ENCODE measurements at places on chromosomes 7 and 10.

DNA sequence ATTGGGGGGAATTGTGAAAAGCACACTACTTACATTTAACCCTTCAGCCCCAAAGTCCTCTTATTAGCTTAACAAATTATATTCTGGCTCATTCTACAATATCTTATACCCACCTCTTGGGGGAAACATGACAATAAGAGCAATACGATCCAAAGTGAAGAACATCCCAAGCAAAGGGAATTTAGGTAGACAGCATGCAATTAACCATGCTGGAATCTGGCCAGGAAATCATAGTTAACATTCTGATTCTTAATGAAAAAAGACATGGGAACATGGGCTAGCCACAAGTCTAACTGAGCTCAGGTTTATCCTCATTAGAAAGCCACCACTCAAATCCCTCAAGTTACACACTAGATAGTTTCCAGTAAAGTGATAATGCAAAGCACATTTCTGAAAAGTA is 241.9 kb upstream of the SLC26A5 start:
- H3K27me3 ChIP-seq: no peaks in the 10 kb centered on the region
- no peaks in the 10 kb centered on the region for H3K36me3 ChIP-seq
- H3K4me3 ChIP-seq: no peak overlapping the region
- H3K27ac ChIP-seq: no peak overlapping the region
- DNase-seq: no peak

- H3K27ac ChIP-seq: no peak overlapping the region
- no peaks in the 10 kb centered on the region for H3K36me3 ChIP-seq
- peaks cover 2% of the 10 kb centered on the region for H3K4me1 ChIP-seq
- no peak overlapping the region for H3K4me3 ChIP-seq
These were observed 64.4 kb downstream of the DNAJB9 start for GRCh38 chr7:108634036-108634435.

DNA sequence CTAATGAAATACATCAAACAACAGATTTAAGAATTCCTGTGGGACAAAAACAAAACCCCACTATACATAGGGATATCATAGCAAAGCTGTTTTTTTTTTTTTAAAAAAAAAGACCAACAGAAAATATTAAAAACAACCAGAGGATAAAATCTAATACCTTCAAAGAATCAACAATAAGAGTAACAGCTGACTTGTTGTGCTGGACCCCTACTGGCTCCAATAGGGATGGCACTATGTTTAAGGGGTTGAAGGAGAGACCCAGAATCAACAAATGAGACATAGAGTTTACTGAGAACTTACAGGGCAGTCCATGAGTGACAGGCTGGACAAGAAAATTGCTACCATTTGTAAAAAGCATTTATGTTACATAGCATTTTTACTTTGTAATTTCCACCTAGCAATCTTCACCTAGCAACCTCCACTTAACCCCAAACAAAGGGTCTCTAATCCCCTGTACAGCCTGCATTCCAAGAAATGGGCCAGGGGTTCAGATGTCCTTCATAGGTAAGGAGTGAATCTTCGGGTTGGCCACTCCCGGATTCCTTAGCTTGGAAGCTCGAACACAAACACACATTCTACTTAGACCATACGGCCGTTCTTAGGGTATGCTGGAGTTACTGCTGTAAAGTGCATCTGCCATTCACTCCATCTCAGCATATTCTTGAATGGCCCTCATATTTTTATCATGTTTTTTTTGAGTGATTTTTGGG is 25.8 kb downstream of the ASZ1 start:
- DNase-seq: no peak
- H3K4me1 ChIP-seq: peaks cover 5% of the 10 kb centered on the region
- H3K36me3 ChIP-seq: no peaks in the 10 kb centered on the region

DNA sequence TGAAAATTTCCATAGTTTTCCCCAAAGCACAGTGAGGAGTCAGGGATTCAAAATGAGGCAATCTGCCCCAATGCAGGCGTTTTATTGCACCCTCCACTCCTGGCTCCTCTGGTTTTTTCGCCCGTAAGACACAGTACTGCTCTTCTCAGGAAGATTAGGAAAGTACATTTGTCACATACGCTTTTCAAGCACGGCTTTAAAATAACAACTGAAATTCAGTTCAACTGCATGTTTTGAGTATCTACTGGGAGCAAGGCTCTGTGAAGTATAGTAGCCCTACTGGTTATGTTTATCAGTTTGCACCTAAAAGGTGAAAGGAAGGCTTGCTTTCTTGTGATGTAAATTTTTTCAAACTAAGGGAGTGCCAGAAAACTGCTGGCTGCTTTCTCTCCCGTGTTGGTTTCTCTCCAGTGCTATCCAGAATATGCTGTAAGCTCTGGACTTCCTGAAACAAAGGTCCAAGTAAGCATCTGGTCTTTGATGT is 1.9 kb upstream of the SGMS1 start:
- no peaks in the 10 kb centered on the region for H3K27me3 ChIP-seq
- H3K36me3 ChIP-seq: no peaks in the 10 kb centered on the region
- peaks cover 70% of the 10 kb centered on the region for H3K4me1 ChIP-seq
- H3K27ac ChIP-seq: peak overlapping the region; percentile 100
- peak overlapping the region; percentile 86 for H3K4me3 ChIP-seq

DNA sequence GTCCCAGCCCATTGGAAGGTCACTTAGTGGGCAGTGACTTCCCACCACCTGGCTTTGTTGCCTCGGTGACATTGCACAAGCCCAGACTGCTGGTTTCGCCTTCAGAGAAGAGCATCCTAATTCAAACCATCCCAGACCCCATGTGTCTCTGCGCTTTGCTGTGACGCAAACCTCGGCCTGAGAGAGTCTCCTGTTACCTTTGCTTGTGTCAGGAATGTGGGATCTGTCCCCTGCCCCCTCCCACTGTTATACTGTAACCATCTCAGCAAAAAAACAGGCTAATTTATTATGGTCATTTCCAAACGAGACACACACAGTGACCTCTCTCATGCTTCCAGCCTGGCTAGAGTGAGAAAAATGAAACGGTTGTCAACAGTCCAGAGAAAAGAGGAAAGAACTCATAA is 25.0 kb upstream of the AQP1 start:
- peaks cover 18% of the 10 kb centered on the region for H3K4me1 ChIP-seq
- H3K36me3 ChIP-seq: no peaks in the 10 kb centered on the region
- H3K4me3 ChIP-seq: no peak overlapping the region
- no peaks in the 10 kb centered on the region for H3K27me3 ChIP-seq
- H3K27ac ChIP-seq: no peak overlapping the region

- H3K36me3 ChIP-seq: peaks cover 8% of the 10 kb centered on the region
- no peak overlapping the region for H3K4me3 ChIP-seq
- no peaks in the 10 kb centered on the region for H3K27me3 ChIP-seq
- no peak overlapping the region for H3K27ac ChIP-seq
- peaks cover 17% of the 10 kb centered on the region for H3K4me1 ChIP-seq
These were observed 362.4 kb downstream of the LRMDA start for GRCh38 chr10:75793848-75794247.

DNA sequence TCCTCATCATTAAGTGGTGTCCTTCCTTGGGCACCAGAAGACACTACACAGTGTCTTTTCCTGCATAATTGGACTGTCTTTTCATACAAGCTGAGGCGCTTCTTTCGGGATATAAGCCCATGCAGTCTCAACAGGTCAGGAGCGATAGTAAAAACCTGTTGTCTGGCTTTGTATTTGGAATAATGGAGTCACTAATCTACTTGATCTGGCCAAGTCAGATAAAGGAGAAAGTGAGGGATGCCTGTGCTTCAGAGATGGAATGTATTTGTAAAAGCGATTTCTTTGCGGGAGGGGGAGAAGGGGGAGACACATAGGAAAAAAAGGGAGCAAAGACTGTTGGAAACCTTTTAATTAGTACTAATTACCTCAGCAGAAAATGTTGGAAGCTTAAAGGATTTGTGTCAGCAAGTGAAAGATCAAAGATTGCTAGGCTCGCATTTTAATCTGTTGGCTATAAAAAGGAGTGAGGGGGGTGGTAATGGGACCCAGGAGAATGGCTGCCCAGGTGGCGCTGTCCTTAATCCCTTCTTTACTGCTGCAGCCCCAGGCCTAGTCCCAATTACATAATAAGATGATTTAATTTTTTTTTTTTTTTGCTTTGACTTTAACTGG is 581.4 kb downstream of the LRMDA start:
- peaks cover 2% of the 10 kb centered on the region for H3K27me3 ChIP-seq
- H3K4me3 ChIP-seq: no peak overlapping the region
- peaks cover 25% of the 10 kb centered on the region for H3K4me1 ChIP-seq
- no peak overlapping the region for H3K27ac ChIP-seq
- DNase-seq: no peak

- H3K4me1 ChIP-seq: no peaks in the 10 kb centered on the region
- H3K27me3 ChIP-seq: no peaks in the 10 kb centered on the region
- no peak overlapping the region for H3K27ac ChIP-seq
- no peak overlapping the region for H3K4me3 ChIP-seq
- H3K36me3 ChIP-seq: no peaks in the 10 kb centered on the region
- DNase-seq: no peak
These were observed 31.7 kb downstream of the MKX start for GRCh38 chr10:27713941-27714340.

GRCh38 chr7:134396031-134396430 is 62.9 kb downstream of the AKR1B1 start:
- no peak overlapping the region for H3K27ac ChIP-seq
- no peaks in the 10 kb centered on the region for H3K27me3 ChIP-seq
- H3K4me3 ChIP-seq: no peak overlapping the region

DNA sequence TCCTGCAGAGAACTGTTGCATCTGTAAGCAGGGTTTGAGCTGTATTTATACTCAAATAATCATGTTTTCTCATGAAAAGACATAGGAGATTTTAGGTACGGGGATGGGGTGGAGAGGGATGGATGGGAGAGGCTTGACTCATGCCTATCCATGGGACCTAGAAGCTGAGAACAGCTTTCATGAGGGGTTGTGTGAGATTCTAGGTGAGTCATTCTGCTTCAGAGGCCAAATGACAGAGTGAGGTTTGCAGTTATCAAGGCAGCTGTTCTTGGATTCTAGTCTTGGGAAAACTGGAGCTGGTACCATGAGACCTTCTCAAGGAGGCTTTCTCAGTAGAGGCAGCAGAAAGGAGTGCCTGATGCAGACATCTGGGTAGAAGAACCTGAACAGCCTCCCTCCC is 746.9 kb downstream of the TYW1 start:
- H3K36me3 ChIP-seq: peaks cover 3% of the 10 kb centered on the region
- no peaks in the 10 kb centered on the region for H3K27me3 ChIP-seq
- 0 out of 2 replicates have a peak, but pooled peaks cover 5% of the 10 kb centered on the region for H3K4me1 ChIP-seq
- H3K4me3 ChIP-seq: no peak overlapping the region
- DNase-seq: no peak
- H3K27ac ChIP-seq: no peak overlapping the region

GRCh38 chr7:150952331-150953050 is 25.6 kb downstream of the KCNH2 start:
- peaks cover 4% of the 10 kb centered on the region for H3K36me3 ChIP-seq
- DNase-seq: no peak
- H3K4me1 ChIP-seq: peaks cover 30% of the 10 kb centered on the region
- H3K27ac ChIP-seq: no peak overlapping the region
- H3K27me3 ChIP-seq: peaks cover 6% of the 10 kb centered on the region
- H3K4me3 ChIP-seq: no peak overlapping the region

DNA sequence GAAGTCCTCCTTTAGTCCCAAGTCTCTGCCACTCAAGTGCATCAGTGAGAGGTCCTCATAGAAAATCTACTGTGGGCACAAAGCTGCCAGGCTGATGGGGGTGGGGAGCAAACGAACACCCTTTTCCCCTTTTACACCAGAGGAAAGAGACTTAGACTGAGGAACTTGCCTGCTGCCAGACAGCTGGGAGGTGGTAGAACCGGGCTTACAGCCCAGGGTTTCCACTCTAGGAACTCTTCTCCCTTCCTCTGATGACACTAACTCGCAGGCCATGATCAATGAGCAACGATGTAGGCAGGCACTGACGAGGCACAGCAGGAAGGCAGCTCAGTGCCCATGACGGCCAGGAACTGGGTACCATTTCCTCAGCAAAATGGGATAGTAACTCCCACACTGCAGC is 11.0 kb upstream of the SH2D4B start:
- 0 out of 2 replicates have a peak, but pooled peaks cover 2% of the 10 kb centered on the region for H3K36me3 ChIP-seq
- no peaks in the 10 kb centered on the region for H3K27me3 ChIP-seq
- DNase-seq: no peak
- H3K4me3 ChIP-seq: no peak overlapping the region
- H3K4me1 ChIP-seq: peaks cover 24% of the 10 kb centered on the region

GRCh38 chr7:14339861-14340260 is 350.4 kb upstream of the ETV1 start:
- H3K27me3 ChIP-seq: no peaks in the 10 kb centered on the region
- no peaks in the 10 kb centered on the region for H3K36me3 ChIP-seq
- DNase-seq: no peak
- no peak overlapping the region for H3K4me3 ChIP-seq

DNA sequence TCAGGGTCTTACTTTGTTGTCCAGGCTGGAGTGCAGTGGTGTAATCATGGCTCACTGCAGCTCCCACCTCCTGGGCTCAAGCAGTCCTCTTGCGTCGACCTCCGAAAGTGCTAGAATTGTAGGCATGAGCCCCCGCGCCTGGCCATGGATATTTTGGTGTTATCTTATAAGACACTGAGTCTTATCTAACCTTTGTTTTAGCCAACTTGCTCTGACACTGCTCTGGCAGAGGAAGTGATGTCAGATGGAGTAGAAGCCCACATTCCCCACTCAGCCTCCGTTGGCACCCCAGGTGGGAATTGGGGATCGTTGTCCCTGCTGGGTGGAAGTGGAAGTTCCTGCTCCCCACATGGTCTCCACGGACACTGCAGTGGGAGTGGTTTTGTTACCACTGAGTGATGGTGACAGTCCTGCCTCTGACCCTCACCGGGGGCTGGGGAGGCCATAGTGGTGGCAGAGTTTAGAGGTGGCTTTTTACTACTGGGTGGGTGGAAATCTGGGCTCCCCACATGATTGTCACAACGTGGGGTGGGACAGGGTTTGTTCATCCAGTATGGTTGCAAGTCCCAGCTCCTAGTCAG is 98.9 kb downstream of the ANKRD61 start:
- no peak overlapping the region for H3K27ac ChIP-seq
- H3K36me3 ChIP-seq: peaks cover 26% of the 10 kb centered on the region
- H3K27me3 ChIP-seq: no peaks in the 10 kb centered on the region
- no peak for DNase-seq
- no peaks in the 10 kb centered on the region for H3K4me1 ChIP-seq

- H3K4me3 ChIP-seq: no peak overlapping the region
- no peak overlapping the region for H3K27ac ChIP-seq
- H3K4me1 ChIP-seq: peaks cover 15% of the 10 kb centered on the region
- no peak for DNase-seq
- H3K27me3 ChIP-seq: no peaks in the 10 kb centered on the region
These were observed 11.4 kb downstream of the TCAF1 start for GRCh38 chr7:143890558-143890957.

GRCh38 chr7:83267141-83267631 is 104.5 kb upstream of the PCLO start:
- H3K36me3 ChIP-seq: no peaks in the 10 kb centered on the region
- H3K4me1 ChIP-seq: peaks cover 9% of the 10 kb centered on the region
- H3K4me3 ChIP-seq: no peak overlapping the region
- H3K27ac ChIP-seq: 0 out of 2 replicates have a peak overlapping the region, but pooled peaks have one; percentile 12
- H3K27me3 ChIP-seq: no peaks in the 10 kb centered on the region

GRCh38 chr7:26144184-26145080 is 7.6 kb upstream of the NFE2L3 start:
- H3K4me3 ChIP-seq: no peak overlapping the region
- peaks cover 14% of the 10 kb centered on the region for H3K36me3 ChIP-seq
- no peak overlapping the region for H3K27ac ChIP-seq
- no peak for DNase-seq
- peaks cover 4% of the 10 kb centered on the region for H3K27me3 ChIP-seq

Data from WTC11 (cell line).